ENCODE measurements at places on chromosomes 4 and X.
A peak's percentile ranks its signal among the peaks of the same experiment; 100 is the strongest.

DNA sequence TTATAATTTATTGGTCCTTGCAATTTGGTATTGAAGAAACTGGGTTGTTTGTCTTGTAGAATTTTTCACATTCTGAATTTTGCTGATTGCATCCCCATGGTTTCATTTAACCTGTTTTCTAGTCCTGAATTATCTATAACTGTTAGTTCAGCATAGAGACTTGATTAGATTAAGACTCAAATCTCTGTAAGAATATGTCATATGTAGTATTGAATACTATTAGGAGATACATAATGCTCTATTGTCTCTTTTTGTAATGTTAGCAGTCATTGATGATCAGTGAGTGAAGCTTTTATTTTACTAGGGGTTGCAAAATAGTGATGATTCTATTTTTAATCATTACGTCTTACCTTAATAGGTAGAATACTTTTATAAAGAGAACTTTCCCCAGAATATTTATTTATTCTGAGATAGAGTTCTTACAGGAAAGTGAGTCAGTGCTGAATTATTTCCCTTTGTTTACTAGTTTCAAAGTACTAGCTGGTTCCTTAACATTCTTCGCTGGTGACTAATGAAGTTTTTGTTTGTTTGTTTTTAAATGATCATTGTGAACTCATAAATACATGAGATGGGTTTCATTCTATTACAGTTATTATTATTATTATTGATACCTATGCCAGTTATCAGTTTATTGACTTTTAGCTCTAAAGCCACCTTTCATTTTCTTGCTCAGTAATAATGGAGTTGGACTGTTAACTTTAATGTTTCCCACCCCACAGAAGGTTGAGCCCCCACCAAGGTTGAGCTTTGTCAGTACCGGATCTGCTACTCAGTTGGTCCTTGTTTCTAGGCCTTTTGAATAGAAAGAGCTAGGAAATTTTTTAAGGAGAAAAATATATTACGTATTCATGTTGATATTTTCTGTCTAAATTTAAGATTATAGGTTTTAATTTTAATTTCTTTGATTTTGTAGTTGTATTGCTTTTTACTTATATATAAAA, 102.3 kb downstream of the LARP1B start:
- DNase-seq, result no peak

GRCh38 chr4:142549726-142550463, 296.2 kb downstream of the INPP4B start:
- no peak for DNase-seq

- DNase-seq, result peak; percentile 18
Observed at GRCh38 chr4:108172231-108172752, 3.6 kb upstream of the LEF1 start.

DNA sequence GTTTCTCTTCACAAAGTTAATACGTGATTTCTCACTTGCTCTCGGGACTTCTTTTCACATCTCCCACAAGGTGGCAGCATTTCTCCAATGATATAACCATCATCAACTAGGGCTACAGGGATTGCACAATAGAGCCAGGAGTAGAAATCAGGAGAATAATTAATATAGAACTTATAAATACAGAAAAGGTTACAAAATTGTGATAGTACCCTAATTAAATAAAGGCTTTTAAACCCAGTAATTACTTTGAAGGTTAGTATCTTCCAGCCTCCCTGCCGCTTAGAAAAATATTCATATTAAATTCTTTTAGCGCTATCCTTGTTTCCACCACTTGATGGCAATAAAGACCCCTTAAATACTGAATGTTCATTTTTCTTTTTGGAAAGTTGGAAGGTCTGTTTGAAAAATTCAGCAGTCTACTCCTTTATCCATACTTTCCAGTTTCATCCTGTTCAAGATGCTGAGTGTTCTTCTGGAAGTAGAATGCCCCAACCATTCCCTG, 65.8 kb downstream of the RASGEF1B start:
- DNase-seq, result no peak

GRCh38 chr4:57100979-57101651, 9.1 kb downstream of the IGFBP7 start:
- DNase-seq, result no peak

DNA sequence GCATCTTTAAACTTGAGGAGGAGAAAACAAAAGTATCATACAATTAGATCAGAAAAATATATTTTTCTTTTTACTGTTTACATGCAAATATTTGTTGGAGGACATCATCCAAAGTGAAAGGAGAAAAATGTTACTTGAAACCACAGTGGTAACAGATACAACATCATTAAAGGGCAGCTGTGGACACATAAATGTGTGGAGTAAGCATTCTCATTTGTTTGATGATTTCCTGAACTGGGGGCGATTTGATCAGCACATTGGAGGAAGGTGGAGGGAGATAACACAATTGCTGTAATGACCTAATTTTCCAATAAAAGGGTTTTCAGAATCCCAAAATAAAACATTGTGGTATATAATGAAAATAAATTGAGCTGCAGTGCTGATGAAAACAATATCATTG, 314.5 kb upstream of the HS3ST1 start:
- DNase-seq, result no peak
